ENCODE measurements at places on chromosomes 12 and 14.

DNA sequence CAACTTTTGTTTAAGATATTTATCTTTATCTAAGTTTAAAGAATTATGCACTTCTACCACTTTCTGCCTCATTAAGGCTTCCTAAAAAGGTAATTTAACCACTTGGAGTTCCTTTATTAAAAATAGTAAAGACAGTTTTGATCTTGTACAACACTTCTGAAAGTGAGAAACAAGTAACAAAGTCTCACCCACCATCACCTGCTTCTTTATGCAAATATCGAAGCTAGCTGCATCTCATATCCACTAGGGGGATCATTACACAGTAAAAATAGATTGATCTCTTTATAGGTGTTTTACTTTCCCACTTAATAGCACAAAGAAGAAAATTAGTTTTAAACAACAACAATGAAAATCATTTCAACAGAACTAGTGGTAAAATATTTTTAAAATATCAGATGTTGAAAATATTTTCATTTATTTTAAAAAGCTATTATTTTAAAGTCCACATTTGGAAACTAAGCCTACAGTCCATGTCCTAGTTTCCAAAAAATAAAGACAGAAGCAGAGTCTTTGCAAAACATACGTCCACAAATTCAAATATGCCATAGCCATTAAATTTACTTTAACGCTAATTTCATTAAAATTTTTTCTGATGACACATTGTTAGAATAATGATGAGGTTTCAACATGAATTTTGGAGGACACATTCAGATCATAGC, 160.0 kb upstream of the SOX5 start:
- no peak for DNase-seq

GRCh38 chr14:86652526-86652925, 1122.6 kb downstream of the FLRT2 start:
- DNase-seq: no peak

DNA sequence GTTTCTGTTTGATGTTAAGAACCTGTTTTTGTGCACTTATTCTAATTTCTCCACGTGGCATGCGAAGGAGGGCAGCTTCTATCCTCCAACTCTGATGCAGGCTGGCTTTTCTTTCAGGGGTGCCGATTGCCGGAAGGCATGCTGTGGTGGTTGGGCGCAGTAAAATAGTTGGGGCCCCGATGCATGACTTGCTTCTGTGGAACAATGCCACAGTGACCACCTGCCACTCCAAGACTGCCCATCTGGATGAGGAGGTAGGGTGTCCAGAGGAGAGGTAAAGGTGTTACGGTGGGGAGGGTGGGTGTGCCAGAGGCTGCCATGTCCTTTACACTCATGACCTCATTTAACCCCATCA, 29.6 kb downstream of the MTHFD1 start:
- no peak for DNase-seq

GRCh38 chr12:92845329-92845728, 83.8 kb downstream of the EEA1 start:
- DNase-seq: no peak

- no peak for DNase-seq
Observed at GRCh38 chr14:90409209-90409730, 12.4 kb downstream of the CALM1 start.

- DNase-seq: no peak
Observed at GRCh38 chr12:132474237-132474741, 15.7 kb upstream of the FBRSL1 start.

DNA sequence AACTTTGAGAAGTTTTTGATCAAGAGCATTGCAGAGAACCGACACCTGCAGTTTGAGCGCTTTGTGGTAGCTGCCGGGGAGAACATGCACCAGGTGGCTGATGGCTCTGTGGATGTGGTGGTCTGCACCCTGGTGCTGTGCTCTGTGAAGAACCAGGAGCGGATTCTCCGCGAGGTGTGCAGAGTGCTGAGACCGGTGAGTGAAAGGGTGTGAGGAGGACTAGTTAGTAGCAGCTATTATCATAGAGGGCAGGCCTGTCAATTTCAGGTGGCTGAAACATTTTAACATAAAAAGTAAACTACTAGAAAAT, 27.0 kb upstream of the HIGD1C start:
- DNase-seq: peak; percentile 45

All from colonic mucosa (tissue), 4 donors.